H1 (cell line): ENCODE measurements at places on chromosomes 12 and 14. TPM values are rescaled to one million over a fixed set of nuclear protein-coding genes. Genes with fewer than 3 reads are reported as not detected.

DNA sequence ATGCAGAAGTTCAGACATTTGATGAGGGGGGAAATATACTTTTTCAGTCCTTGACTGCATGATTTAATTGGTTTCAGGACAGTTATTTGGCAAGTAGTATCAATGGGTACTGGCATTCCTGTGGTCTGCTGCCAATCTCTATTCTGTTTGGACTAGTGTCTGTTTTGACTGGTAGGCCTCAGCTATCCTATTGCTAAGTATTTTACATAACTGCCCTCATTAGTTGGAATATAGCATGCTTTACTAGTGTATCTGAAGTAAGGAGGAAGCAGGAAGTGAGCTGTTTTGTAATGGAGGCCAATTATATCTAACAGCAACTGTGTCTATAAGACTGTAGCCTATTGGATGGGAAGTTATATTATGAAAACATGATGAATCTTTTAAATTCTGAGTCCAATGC lies 104.3 kb downstream of the FLRT2 start:
- no peak overlapping the region for H3K27ac ChIP-seq
- no peaks in the 10 kb centered on the region for H3K36me3 ChIP-seq
- no peaks in the 10 kb centered on the region for H3K4me1 ChIP-seq
- no peak for DNase-seq
- no peak overlapping the region for H3K4me3 ChIP-seq
- no peaks in the 10 kb centered on the region for H3K27me3 ChIP-seq

CLEC6A gene
- not detected in 2 replicates for total RNA-seq

GRCh38 chr14:100842799-100843198 lies 16.9 kb downstream of the MEG3 start:
- H3K4me1 ChIP-seq, result peaks cover 21% of the 10 kb centered on the region
- no peak for DNase-seq
- no peaks in the 10 kb centered on the region for H3K36me3 ChIP-seq
- H3K4me3 ChIP-seq, result no peak overlapping the region
- H3K27ac ChIP-seq, result no peak overlapping the region

STYK1 gene
- 1.1 and 1.6 TPM in 2 replicates for total RNA-seq

DNA sequence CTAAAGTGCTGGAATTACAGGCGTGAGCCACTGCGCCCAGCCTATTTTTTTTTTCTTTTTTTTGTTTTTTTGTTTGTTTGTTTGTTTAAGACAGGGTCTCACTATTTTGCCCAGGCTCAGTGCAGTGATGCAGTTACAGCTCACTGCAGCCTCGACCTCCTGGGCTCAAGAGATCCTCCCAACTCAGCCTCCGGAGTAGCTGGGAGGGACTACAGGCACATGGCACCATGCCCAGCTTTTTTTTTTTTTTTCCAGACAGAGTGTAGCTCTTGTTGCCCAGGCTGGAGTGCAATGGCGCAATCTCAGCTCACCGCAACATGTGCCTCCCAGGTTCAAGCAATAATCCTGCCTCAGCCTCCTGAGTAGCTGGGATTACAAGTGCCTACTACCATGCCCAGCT lies 5.8 kb upstream of the ITFG2 start:
- H3K4me3 ChIP-seq, result no peak overlapping the region
- DNase-seq, result no peak
- H3K4me1 ChIP-seq, result peaks cover 3% of the 10 kb centered on the region
- no peak overlapping the region for H3K27ac ChIP-seq
- H3K36me3 ChIP-seq, result peaks cover 24% of the 10 kb centered on the region

DNA sequence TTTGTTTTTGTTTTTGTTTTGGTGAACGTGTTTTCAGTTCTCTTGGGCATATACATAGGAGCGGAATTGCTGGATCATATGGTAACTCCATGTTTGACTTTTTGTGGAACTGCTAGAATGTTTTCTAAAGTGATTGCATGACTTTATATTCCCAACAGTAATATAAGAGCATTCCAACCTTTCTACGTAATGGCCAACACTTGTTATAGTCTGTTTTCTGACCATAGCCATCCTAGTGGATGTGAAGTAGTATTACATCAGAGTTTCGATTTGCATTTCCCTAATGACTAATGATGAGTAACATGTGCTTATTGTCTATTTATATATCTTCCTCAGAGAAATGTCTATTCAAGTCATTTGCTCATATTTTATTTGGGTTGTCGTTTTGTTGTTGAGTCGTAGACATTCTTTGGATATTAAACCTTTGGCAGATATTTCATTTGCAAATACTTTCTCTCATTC lies 268.7 kb downstream of the AEBP2 start:
- DNase-seq, result no peak
- no peaks in the 10 kb centered on the region for H3K4me1 ChIP-seq
- no peak overlapping the region for H3K4me3 ChIP-seq

- H3K27me3 ChIP-seq, result no peaks in the 10 kb centered on the region
- H3K4me3 ChIP-seq, result no peak overlapping the region
- DNase-seq, result no peak
- H3K4me1 ChIP-seq, result no peaks in the 10 kb centered on the region
- H3K27ac ChIP-seq, result no peak overlapping the region
Measured at GRCh38 chr14:44901696-44902095, 60.1 kb downstream of the KLHL28 start.

IL26 gene
- total RNA-seq, result not detected in 2 replicates

DNA sequence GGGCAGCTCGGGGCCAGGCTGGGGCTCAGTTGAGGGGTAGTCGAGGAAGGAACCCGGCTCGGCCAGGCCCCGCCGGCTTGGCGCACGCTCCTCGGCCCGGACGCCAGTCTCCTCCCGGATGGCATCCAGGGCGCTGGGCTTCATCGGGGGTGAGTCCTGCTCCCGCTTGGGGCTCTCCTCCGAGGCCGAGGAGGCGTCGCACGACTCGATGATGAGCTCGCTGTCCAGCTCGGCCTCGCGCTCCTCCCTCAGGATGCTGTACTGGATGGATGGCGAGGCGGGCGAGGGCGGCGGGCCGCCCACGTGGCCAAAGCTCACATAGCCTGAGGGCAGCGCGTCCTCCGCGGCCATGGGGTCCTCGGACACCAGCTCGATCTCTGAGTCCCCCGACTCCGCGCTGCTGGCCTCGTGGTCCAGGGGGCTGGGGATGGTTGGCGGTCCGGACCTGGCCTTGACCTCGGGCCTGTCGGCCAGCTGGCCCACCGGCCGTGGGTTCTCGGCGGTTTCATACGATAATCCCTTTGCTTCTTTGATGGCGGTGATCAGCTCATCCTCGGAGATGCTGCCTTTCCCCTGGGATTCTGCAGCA lies 143.4 kb downstream of the RTN1 start:
- no peak overlapping the region for H3K4me3 ChIP-seq
- no peak for DNase-seq
- H3K27me3 ChIP-seq, result no peaks in the 10 kb centered on the region
- no peaks in the 10 kb centered on the region for H3K4me1 ChIP-seq

DNA sequence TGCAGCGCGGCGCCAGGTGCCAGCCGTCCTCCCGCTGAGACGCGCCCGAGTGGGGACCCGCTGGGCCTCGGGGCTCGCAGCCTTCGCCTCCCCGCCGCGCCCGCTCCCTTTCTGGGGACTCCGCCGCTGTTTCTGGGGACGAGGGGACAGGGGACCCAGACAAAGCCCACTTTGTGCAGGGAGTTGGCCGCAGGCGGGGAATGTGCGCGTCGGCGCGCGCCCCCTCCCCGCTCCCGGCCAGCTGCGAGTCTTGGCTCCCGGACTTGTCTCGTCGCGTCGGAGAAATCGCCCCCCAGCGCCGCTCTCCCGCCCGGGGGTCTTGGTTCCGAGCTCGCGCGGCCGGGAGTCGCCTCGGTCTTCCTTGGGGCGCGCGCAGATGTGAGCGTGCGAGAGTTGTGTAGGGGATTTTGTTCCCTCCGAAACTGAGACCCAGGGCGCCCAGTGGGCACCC lies 717 bp downstream of the VASH1 start:
- no peaks in the 10 kb centered on the region for H3K36me3 ChIP-seq
- DNase-seq, result no peak
- H3K4me1 ChIP-seq, result peaks cover 5% of the 10 kb centered on the region
- no peak overlapping the region for H3K27ac ChIP-seq
- peaks cover 24% of the 10 kb centered on the region for H3K27me3 ChIP-seq

GRCh38 chr12:82648259-82648909 lies 38.3 kb upstream of the TMTC2 start:
- H3K4me3 ChIP-seq, result no peak overlapping the region
- no peak for DNase-seq
- no peaks in the 10 kb centered on the region; the same call in 1 of the 2 replicates for H3K4me1 ChIP-seq
- no peaks in the 10 kb centered on the region for H3K27me3 ChIP-seq
- H3K36me3 ChIP-seq, result no peaks in the 10 kb centered on the region

SDS gene
- total RNA-seq, result not detected in 2 replicates

DNA sequence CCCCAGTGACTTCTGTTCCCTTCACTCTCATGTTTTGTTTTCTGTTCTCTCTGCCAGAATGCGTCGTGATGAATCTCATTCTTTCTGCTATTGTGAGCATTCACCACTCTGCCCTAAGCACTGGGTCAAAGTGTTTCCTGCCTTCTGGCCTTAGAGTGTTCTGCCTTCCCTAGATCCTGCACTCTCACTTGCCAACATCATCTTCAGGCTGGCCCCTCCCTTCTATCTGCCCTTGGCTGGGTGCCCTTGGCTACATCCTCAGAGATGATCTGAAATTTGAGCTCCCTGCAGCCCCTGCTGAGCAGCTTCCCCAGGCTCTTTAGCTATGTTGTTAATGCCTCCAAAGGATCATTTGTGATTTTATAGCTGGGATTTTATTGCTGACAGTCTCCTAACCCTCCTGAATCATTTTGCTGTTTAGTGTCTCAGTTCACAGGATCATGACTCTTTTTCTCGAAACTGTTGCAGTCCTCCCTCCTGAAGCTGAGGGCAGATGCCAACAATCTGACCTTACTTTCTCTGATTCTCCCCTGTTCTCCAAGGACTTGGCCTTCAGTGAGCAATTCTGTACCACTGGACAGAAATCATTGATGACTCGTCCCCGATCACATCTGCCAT lies 4.5 kb downstream of the DHRS2 start:
- peaks cover 2% of the 10 kb centered on the region; the same call in 1 of the 2 replicates for H3K4me1 ChIP-seq
- H3K36me3 ChIP-seq, result no peaks in the 10 kb centered on the region
- no peaks in the 10 kb centered on the region for H3K27me3 ChIP-seq
- no peak for DNase-seq
- H3K4me3 ChIP-seq, result no peak overlapping the region
